ENCODE measurements at places on chromosomes 11 and 22. TPM values are rescaled to one million over a fixed set of nuclear protein-coding genes. Genes with fewer than 3 reads are reported as not detected.

IL17RA gene
- total RNA-seq: 3.2 TPM

CYP2D6 gene
- not detected for total RNA-seq

PGGHG gene
- total RNA-seq: 8.5 TPM

FAM83F gene
- total RNA-seq: not detected

WBP2NL gene
- total RNA-seq: not detected

CD248 gene
- 0.45 TPM for total RNA-seq

JAM3 gene
- 155 TPM for total RNA-seq

SLN gene
- total RNA-seq: 0.36 TPM

All from SJCRH30 (cell line).